ENCODE measurements at places on chromosomes 7 and 10. TPM values are rescaled to one million over a fixed set of nuclear protein-coding genes. Genes with fewer than 3 reads are reported as not detected.

DNA sequence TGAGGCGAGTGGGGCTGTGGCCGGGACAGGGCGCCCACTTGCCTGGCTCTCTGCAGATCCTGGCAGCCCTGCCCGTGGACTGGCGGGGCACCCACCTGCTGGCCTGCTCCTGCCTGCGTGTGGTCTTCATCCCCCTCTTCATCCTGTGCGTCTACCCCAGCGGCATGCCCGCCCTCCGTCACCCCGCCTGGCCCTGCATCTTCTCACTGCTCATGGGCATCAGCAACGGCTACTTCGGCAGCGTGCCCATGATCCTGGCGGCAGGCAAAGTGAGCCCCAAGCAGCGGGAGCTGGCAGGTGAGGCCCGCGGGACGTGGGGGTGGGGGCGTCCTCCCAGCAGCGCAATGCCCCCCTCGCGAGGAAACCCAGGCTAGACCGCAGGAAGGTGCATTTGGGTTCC lies 17.6 kb downstream of the SLC29A4 start:
- DNase-seq: no peak
- H3K27me3 ChIP-seq: peaks cover 22% of the 10 kb centered on the region
- no peaks in the 10 kb centered on the region for H3K36me3 ChIP-seq
- peaks cover 12% of the 10 kb centered on the region for H3K4me1 ChIP-seq
- H3K4me3 ChIP-seq: no peak overlapping the region

- no peak overlapping the region for H3K27ac ChIP-seq
- DNase-seq: no peak
- no peaks in the 10 kb centered on the region for H3K4me1 ChIP-seq
- H3K4me3 ChIP-seq: no peak overlapping the region
Observed at GRCh38 chr7:11473807-11474424, 358.1 kb downstream of the THSD7A start.

- DNase-seq: no peak
- H3K27ac ChIP-seq: no peak overlapping the region
- H3K4me1 ChIP-seq: no peaks in the 10 kb centered on the region
- H3K36me3 ChIP-seq: peaks cover 2% of the 10 kb centered on the region
- no peaks in the 10 kb centered on the region for H3K27me3 ChIP-seq
- no peak overlapping the region for H3K4me3 ChIP-seq
Observed at GRCh38 chr10:95211606-95212279, 17.7 kb downstream of the ACSM6 start.

DNA sequence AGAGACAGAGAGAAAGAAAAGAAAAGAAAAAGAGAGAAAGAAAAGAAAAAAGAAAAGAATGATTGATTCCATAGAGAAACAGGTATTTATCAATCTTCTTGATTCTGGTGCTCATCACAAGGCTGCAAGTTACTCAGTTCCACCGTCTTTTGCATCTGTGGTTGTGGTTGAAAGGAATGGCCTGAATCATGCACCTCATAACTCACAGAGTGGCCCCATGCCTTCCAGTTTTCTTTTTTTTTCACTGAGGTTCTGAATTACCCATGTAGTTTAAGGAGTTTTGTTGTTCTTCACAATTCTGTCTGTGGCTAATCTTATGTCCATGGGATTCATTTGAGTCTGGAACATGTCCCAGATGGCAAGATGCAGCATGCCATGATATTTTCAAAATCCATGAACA lies 156.0 kb downstream of the ZNF33B start:
- no peak overlapping the region for H3K4me3 ChIP-seq
- H3K36me3 ChIP-seq: no peaks in the 10 kb centered on the region
- H3K27ac ChIP-seq: no peak overlapping the region

DNA sequence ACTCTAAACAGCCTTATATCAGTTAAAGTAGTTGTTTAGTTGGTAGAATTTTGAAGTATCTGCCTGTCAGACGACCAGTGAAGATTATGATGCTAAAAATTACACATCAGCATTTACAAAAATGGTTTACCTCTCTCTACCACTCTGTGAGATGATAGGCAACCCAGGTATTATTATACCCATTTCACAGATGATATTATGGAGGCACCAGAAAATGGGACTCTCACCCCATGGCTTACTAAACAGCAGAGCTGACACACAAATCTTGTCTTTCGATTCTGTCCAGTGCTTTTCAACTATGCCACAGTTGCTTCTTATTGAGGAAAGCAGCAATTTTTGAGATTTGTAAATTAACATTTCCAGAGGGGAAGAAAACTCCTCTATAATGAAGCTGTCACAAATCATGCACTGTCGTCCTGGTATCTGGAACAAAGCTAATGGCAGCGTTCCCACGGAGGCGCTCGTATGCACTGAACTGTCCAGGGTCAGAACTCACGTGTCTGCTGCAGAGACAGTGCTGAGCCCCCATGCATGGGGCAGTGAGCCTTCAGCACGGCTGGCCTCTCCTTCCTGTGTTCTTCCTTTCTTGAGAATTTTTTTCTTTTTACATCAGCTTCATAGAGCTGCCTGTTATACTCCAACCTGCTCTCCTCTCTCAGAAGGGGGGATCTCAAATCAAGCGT lies 381.1 kb downstream of the SDK1 start:
- peaks cover under 1% of the 10 kb centered on the region for H3K4me1 ChIP-seq
- peaks cover 6% of the 10 kb centered on the region for H3K27me3 ChIP-seq
- DNase-seq: no peak
- no peaks in the 10 kb centered on the region for H3K36me3 ChIP-seq
- no peak overlapping the region for H3K4me3 ChIP-seq

GRCh38 chr7:12239806-12240205 lies 28.7 kb downstream of the TMEM106B start:
- no peak for DNase-seq
- H3K27me3 ChIP-seq: no peaks in the 10 kb centered on the region
- H3K4me3 ChIP-seq: no peak overlapping the region
- no peak overlapping the region for H3K27ac ChIP-seq

GRCh38 chr10:64118736-64119135 lies 597.5 kb downstream of the REEP3 start:
- H3K36me3 ChIP-seq: no peaks in the 10 kb centered on the region
- no peak for DNase-seq
- H3K27me3 ChIP-seq: no peaks in the 10 kb centered on the region
- H3K4me3 ChIP-seq: no peak overlapping the region
- H3K4me1 ChIP-seq: no peaks in the 10 kb centered on the region

DNA sequence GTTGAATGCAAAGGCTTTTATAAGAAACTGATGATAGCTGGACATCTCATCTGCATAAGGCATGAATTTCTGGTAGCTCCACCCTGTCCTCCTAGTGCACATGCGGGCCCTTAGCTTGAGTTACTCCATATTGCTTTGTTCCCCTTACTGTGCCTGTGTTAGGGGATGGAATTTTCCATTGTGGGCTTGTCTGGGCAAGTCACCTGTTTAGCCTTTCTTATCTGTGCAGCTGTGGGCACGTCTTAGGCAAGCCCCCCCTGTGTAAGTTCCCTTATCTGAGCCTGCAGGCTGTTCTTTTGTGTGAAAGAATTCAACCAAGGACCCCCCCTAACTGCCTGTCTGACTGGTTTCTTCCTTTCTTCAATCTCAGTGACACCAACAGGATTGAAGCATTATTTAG lies 14.5 kb upstream of the CROT start:
- H3K36me3 ChIP-seq: peaks cover 65% of the 10 kb centered on the region
- H3K4me1 ChIP-seq: no peaks in the 10 kb centered on the region
- H3K4me3 ChIP-seq: no peak overlapping the region

DNA sequence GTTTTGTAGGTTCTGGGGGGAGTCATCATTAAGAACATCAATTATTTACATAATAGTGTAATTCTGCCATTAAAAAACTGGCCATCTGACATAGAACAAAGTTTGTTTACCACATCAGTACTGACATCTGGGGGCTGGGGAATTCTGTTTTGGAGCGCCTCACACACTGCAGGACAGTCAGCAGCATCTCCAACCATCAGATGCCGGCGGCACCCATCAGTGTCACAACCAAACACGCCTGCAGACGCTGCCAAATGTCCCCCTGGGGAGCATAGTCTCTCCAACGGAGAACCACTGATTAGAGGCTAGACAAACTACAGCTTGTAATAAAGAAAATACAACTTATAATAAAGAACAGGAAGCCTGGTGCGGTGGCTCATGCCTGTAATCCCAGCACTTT lies 26.0 kb downstream of the GNA12 start:
- peaks cover 22% of the 10 kb centered on the region for H3K36me3 ChIP-seq
- H3K27ac ChIP-seq: no peak overlapping the region
- no peak for DNase-seq

DNA sequence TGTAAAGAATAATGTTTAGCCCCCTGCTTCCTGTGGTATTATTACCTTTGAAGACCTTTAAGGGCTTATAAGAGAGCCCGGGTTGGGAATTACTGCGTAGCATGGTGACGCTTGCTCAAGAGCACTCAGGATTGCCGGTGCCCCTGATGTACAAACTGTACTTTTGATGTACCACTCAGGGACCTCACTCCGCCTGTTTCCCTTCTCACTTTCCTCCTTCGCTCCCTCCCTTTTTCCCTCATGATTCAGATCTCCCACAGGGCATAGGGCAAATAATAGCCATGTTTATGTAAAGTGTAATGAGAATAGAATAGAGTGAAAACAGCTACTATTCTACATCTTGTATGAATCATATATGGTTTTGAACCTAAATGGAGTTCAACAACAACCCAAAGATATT lies 77.8 kb upstream of the PDCD4 start:
- no peaks in the 10 kb centered on the region for H3K4me1 ChIP-seq
- no peak overlapping the region for H3K4me3 ChIP-seq
- H3K36me3 ChIP-seq: no peaks in the 10 kb centered on the region
- H3K27me3 ChIP-seq: peaks cover 4% of the 10 kb centered on the region

DNA sequence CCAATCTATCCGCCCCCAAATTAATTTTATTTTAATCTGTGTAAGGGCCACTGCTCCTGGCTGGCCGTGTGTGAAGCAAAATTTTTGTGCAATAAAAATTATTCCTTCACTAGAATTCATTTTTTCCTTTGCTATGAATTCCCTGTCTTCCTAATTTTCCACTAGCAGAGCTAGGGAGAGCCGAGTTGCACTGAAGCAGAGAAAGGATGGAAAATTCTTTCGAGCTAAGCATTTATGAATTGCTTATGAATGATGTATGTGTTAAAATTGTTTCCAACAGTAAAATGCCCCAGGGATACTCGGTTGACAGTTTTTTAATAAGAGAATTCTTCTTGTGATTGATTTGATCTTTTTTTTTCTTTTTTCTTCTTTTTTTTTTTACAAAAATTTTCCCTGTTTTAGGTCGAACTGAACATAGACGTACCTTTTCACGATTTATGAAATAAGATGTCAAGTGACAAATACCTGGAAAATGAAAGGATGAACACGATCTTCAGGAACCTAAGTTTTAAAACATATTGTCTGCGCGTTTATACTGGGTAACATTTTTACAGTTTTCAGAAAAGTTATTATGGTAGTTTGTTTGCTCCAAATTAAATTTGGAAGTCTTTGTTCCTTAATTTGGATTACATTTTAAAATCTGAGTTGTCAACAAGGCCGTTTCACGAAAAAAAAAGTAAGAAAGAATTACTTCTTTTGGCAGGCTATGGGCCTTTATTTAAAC lies 288.8 kb upstream of the NFE2L3 start:
- H3K27me3 ChIP-seq: peaks cover 69% of the 10 kb centered on the region
- H3K4me1 ChIP-seq: peaks cover 14% of the 10 kb centered on the region
- no peak for DNase-seq
- peak overlapping the region; percentile 35 for H3K4me3 ChIP-seq
- H3K27ac ChIP-seq: no peak overlapping the region

- DNase-seq: no peak
- H3K4me3 ChIP-seq: no peak overlapping the region
- no peaks in the 10 kb centered on the region for H3K27me3 ChIP-seq
- H3K4me1 ChIP-seq: no peaks in the 10 kb centered on the region
- no peaks in the 10 kb centered on the region for H3K36me3 ChIP-seq
Observed at GRCh38 chr10:76291175-76291574, 859.8 kb downstream of the LRMDA start.

- DNase-seq: no peak
- no peaks in the 10 kb centered on the region for H3K36me3 ChIP-seq
- no peaks in the 10 kb centered on the region for H3K4me1 ChIP-seq
- no peak overlapping the region for H3K27ac ChIP-seq
- no peak overlapping the region for H3K4me3 ChIP-seq
Observed at GRCh38 chr7:14125998-14126397, 136.5 kb upstream of the ETV1 start.

DNA sequence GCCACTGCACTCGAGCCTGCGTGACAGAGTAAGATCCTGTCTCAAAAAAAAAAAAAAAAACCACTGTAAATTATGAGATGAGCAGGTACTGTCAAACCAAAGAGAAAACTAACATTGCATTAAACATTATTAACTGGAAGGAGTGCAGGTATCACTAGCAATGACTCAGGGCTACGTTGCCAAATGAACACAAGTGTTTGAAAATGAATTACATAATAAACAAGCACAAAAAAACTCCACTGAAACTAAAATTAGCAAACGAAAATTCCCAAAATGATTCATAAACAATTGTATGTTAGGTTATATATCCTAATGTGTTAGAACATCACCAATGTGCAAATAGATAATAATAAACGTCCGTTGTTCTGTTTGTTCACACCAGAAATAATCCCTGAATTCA lies 42.8 kb downstream of the NSUN6 start:
- DNase-seq: no peak
- H3K4me1 ChIP-seq: no peaks in the 10 kb centered on the region
- H3K27ac ChIP-seq: no peak overlapping the region
- peaks cover 54% of the 10 kb centered on the region for H3K36me3 ChIP-seq
- no peaks in the 10 kb centered on the region for H3K27me3 ChIP-seq

- no peaks in the 10 kb centered on the region for H3K27me3 ChIP-seq
- no peak for DNase-seq
- H3K36me3 ChIP-seq: peaks cover 31% of the 10 kb centered on the region
- H3K4me1 ChIP-seq: peaks cover 25% of the 10 kb centered on the region
- H3K4me3 ChIP-seq: no peak overlapping the region
- no peak overlapping the region for H3K27ac ChIP-seq
Observed at GRCh38 chr10:98217801-98218200, 50.2 kb downstream of the LOXL4 start.

DNA sequence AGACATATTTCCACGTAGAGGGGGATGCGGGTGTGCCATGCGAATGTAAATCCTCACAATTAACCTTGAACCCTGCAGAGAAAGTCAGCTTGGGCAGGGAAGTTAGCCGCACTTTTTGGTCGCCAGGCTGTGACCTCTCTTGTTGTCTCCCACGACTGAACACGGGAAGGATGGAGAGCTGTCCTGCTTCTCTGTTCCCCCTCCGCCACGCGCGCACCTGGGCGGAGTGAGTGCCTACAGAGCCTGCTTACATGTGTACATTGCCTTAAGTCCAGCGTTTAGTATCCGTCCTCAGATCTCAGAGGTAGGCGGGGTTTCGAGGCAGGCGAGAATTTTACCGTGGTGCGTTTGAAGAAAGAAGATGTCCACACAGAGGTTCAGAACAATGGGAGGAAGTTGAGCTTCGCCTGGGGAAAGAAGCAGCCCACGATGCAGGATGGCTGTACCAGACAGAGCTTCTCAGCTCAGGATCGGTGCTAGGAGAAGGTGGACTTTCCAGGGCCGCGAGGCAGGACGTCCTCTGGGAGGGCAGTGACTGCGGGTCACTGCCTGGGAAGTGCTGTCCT lies 482 bp upstream of the ERCC6 start:
- H3K27ac ChIP-seq: peak overlapping the region; percentile 91
- DNase-seq: no peak
- H3K4me1 ChIP-seq: peaks cover 46% of the 10 kb centered on the region
- H3K27me3 ChIP-seq: peaks cover 19% of the 10 kb centered on the region

GRCh38 chr7:47549397-47549796 lies 32.5 kb downstream of the TNS3 start:
- peaks cover 39% of the 10 kb centered on the region for H3K4me1 ChIP-seq
- H3K4me3 ChIP-seq: no peak overlapping the region
- DNase-seq: no peak
- H3K36me3 ChIP-seq: peaks cover 15% of the 10 kb centered on the region
- H3K27ac ChIP-seq: no peak overlapping the region

ASIC3 gene
- total RNA-seq: 1.2 TPM

ZNF503 gene
- total RNA-seq: not detected

HTR7 gene
- total RNA-seq: not detected

FAM221A gene
- total RNA-seq: 6.5 TPM

CAV1 gene
- total RNA-seq: 6.1 TPM
